Activated naive CD4-positive, alpha-beta T cell (primary cell): ENCODE measurements at places on chromosomes 3 and 15.

- no peak for DNase-seq
These were observed 43.5 kb downstream of the CFAP92 start for GRCh38 chr3:128950223-128950938.

DNA sequence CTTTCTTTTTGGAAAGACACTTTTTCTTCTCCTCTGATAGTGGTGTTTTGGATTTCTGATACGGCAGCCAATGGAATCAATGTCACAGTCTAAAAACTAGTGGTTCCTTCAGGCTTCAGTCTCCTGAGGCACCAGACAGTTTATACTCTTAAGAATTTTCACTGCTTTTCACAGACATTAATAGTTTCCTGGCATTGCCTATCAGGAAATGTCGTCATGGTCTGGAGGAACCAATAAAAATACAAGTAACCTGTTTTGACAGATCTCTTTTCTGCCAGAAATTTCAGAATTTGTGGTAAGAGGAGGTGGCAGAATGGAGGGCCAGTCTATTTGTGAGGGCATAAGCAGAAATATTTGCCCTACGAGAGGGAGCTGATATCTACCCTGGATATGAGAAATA, 44.8 kb downstream of the FILIP1L start:
- DNase-seq, result no peak

GRCh38 chr3:140500473-140500872, 177.4 kb upstream of the TRIM42 start:
- no peak for DNase-seq

- no peak for DNase-seq
These were observed 117.5 kb downstream of the PDCD6IP start for GRCh38 chr3:33915796-33916546.

- DNase-seq, result no peak
These were observed 54.8 kb downstream of the RASGRF1 start for GRCh38 chr15:79035814-79036213.

DNA sequence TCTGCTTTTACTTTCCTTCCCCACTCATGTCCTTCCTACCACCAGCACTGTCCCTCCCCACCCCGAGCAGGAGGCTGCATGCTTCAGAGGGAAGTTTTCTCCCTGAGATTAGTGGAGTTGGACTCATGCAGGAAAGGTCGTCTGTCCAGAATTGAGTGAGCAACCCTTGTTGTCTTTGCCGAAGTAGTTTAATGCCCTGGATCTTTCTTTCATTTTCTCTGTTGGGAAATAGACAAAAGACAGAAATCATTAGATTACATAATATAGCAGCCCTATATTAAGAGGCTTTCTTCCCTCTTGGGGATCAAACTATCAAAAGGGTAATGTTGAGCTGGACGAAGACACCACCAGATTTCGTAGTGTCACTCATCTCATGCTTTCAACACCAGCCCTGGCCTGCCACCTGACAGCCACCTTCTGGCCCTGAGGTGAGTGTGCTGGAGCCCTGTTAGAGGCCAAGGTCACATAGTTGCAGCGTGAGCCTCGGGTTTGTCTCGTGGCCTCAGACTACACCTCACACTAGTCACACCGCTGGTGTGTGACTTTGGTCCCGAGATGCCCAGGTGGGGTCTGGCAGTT, 231.0 kb downstream of the ITPR1 start:
- DNase-seq, result no peak

GRCh38 chr3:157417247-157417646, 19.4 kb upstream of the PTX3 start:
- no peak for DNase-seq

GRCh38 chr3:106018102-106018501, 149.3 kb upstream of the CBLB start:
- DNase-seq, result no peak

GRCh38 chr15:51205050-51205975, 110.6 kb upstream of the TNFAIP8L3 start:
- no peak for DNase-seq

DNA sequence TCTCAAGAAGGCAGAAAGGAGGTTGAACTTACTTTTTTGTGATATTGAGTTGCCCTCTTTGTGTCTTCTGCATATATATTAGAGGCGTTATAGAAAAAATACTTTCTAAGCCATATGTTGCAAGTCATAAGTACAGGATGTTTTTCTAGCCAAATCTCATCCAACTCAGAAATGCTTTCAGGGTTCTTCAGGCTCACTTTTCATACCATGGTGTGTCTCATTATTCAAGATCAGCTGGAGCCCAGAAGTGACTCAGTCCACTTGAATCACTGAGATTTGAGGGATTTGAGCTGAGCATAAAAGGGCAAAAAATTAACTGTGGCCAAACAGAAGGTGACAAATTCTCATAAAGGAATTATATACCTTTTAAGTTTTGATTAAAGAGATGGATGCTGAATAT, 157.3 kb downstream of the WNT5A start:
- no peak for DNase-seq

GRCh38 chr15:58932710-58933280, 684 bp downstream of the SLTM start:
- DNase-seq, result no peak
